ENCODE measurements at places on chromosomes 12 and 14.
A peak's percentile ranks its signal among the peaks of the same experiment; 100 is the strongest.

GRCh38 chr12:59834659-59835474 is 239.0 kb downstream of the SLC16A7 start:
- H3K4me3 ChIP-seq: no peak overlapping the region
- H3K36me3 ChIP-seq: no peaks in the 10 kb centered on the region
- H3K27me3 ChIP-seq: no peaks in the 10 kb centered on the region

DNA sequence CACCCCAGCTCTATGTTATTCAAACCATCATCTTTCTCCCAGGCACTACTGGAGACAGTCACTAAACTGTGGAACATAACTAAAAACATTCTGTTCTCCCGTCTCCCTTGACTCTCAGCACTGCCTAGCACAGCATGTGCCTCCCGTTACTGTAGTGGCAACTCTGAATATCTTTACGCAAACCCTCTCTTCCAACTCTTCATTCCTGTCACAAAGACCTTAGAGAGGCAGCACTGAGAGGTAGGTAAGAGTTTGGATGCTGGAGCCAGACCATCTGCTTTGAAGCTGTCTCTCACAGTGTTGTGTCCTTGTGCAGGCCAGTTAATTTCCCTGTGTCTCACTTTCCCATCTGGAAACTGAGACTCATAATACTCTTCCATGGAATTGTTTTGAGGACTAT is 108.1 kb downstream of the DIP2B start:
- no peaks in the 10 kb centered on the region for H3K27me3 ChIP-seq
- peaks cover 8% of the 10 kb centered on the region for H3K36me3 ChIP-seq
- H3K4me3 ChIP-seq: no peak overlapping the region

DNA sequence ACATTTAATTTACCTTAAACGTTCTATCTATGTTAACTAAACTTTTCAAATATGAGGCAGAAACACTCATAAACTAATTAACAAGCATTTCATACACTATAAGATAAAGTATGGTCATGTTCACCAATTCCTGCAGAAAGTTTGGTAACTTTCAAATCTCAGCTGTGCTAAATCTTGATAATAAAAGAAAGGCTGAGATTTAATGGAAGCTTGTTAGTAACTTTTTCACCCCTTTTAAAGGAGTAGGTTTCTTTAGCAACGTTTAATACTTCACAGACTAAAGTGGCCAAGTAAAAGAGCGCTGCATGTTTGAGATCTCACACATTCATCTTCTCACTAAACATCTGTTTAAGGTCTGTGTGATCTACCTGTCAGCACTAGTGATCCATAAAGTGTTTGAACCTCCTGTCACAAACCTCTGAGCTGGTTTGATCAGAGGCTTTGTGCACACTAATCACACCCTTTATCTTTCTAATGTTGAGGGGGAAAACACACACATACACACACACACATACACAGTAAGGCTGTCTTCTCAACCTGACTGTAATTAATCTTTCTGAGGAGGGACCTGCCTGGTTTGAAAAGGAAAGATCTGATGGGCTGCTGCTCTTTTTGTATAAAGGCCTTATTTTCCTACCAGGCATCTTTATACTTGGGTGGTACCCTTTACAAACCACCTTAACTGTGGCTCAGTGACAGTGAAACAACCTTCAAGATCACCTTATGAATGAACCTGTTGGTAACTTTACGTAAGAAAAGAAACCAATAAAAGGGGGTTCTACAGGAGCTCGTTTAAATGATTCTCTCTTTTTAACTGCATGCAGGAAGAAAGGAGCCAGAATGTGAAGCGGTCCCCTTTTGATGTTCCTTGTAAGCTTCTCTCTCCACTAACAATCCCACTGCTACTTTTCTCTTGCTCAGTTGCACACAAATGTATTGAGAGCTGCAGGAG is 244.2 kb downstream of the SOX5 start:
- no peak overlapping the region for H3K4me3 ChIP-seq
- H3K4me1 ChIP-seq: no peaks in the 10 kb centered on the region
- no peak overlapping the region for H3K27ac ChIP-seq
- no peaks in the 10 kb centered on the region for H3K36me3 ChIP-seq
- no peaks in the 10 kb centered on the region for H3K27me3 ChIP-seq

GRCh38 chr12:101407049-101407435 is 530 bp downstream of the ARL1 start:
- peaks cover 9% of the 10 kb centered on the region for H3K4me1 ChIP-seq
- no peaks in the 10 kb centered on the region for H3K36me3 ChIP-seq
- no peak for DNase-seq
- H3K4me3 ChIP-seq: peak overlapping the region; percentile 95
- peak overlapping the region; percentile 91 for H3K27ac ChIP-seq

DNA sequence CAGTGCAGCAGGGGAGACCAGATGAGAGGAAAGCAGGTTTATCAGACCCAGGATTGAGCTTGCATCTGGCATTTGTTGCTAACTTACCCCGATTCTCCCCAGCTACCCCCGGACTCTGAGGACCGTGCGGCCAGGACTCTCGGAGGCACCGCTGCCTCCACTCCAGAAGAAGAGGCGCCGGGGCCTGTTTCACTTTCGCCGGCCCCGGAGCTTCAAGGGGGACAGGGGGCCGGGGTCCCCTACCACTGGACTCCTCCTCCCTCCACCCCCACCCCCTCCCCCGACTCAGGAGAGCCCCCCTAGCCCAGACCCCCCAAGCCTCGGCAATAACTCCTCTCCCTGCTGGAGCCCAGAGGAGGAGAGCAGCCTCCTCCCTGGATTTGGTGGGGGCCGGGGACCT is 6.5 kb upstream of the CPNE6 start:
- no peaks in the 10 kb centered on the region for H3K4me1 ChIP-seq
- no peak for DNase-seq
- no peaks in the 10 kb centered on the region for H3K27me3 ChIP-seq
- no peak overlapping the region for H3K27ac ChIP-seq
- no peaks in the 10 kb centered on the region for H3K36me3 ChIP-seq

DNA sequence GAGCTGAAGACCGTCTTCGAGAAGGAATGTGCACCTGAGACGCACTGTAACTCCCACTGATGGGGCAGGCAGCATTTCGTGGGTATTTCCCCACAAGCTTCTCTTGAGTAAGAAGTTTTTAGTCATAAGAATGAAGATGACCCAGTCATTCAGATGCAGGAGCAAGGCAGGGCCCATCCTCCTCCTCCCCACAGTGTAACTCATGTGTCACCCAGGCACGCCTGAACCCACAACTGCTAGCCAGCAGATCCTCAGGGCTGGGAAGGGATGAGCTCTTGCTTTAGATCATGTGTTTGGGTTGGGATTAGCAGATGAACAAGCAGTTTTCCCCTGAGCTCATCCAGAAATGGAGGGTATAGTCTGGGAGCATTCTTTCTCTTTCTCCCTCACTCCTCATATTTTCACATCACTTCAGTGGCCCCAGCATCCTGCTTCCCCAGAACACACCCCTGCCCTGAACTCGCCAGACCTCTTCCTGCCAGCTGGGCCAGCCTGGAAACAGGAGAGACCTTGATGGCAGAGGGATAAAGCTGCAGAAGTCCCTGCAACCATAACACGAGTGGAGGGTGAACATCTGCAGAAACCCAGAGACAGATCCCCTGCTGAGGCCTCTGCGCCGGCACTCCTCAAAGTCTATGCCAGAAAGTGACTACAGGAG is 73.3 kb downstream of the B4GALNT3 start:
- no peaks in the 10 kb centered on the region for H3K27me3 ChIP-seq
- no peaks in the 10 kb centered on the region for H3K36me3 ChIP-seq
- H3K4me3 ChIP-seq: no peak overlapping the region
- DNase-seq: no peak

GRCh38 chr12:95130096-95130495 is 56.7 kb upstream of the NR2C1 start:
- no peak overlapping the region for H3K27ac ChIP-seq
- H3K36me3 ChIP-seq: no peaks in the 10 kb centered on the region
- H3K4me1 ChIP-seq: no peaks in the 10 kb centered on the region
- H3K27me3 ChIP-seq: no peaks in the 10 kb centered on the region
- H3K4me3 ChIP-seq: no peak overlapping the region

GRCh38 chr12:128800606-128801005 is 23.2 kb downstream of the SLC15A4 start:
- DNase-seq: no peak
- no peak overlapping the region for H3K27ac ChIP-seq
- no peaks in the 10 kb centered on the region for H3K27me3 ChIP-seq
- H3K4me3 ChIP-seq: no peak overlapping the region

DNA sequence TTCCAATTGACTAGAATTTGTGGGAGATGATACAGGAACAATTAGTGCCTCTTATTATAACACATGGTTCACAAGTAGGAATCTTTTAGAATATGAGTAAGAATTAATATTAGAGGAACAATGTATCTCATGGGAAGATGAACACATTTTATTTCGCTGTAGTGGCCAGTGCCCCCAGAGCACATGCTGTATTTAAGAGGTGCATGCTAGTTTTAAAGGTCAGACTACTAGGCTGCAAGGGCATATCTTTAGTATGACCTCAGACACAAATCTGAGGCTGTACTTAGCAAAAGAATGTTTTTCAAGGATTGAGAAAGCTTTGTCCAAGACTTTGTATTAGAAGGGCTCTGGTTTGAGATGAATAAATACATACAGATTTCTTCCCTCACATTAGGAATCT is 586.9 kb downstream of the CCER1 start:
- no peak overlapping the region for H3K4me3 ChIP-seq
- H3K27me3 ChIP-seq: no peaks in the 10 kb centered on the region
- H3K36me3 ChIP-seq: no peaks in the 10 kb centered on the region
- DNase-seq: no peak
- H3K27ac ChIP-seq: no peak overlapping the region

DNA sequence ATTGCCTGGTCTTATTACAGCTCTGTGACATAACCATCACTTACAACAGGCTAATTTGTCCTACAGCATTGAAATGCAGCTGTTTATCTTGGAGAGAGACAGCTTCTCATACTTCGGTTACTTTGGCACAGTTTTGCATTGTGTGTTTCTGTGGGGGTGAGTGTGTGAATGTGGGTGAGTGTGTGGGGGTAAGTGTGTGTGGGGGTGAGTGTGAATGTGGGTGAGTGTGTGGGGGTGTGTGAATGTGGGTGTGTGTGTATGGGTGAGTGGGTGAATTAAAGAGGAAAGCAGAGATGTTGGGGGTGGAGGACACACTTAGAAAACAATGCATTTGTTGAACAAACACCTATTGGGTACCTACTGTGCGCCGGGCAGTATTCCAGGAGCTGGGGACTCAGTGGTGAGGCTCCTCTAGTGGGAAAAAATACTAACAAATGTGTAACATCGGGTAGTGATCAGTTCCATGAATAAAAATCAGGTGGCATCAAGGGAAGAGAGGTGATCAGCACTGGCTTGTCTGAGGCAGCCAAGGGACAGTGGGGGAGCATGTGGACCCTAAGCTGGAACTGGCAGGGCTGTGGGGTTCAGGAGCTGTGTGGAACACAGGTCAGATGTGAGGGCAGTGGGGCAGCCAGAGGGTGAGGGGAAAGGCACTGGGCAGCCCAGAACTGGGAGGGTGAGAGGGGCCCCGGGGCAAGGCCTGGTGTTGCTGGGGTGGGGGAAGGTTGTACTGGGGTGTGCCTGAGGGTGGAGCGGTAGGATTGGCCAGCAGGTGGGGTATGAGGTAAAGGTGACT is 44.1 kb upstream of the AMN start:
- H3K27ac ChIP-seq: peak overlapping the region; percentile 32
- peak; percentile 35 for DNase-seq
- H3K36me3 ChIP-seq: peaks cover 79% of the 10 kb centered on the region
- H3K4me3 ChIP-seq: no peak overlapping the region

DNA sequence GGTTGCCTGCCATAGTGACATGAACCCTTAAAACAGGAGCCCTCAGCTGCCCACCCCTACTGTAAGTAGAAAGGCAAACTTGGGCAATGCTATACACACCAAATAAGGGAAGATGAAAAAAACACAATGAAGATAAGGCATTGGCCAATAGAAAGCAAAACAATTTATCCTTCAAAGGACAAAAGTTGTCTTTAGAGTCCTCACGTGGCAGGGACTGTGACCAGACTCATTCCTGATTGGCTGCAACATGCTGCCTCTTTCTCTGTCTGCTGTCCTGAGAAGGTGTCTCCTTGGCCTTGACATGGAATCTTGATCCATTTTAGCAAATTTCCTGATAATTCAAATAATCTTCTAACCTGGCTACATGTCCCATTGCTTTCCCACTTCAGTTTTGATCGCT is 131.9 kb downstream of the GPR135 start:
- no peaks in the 10 kb centered on the region for H3K27me3 ChIP-seq
- no peak overlapping the region for H3K4me3 ChIP-seq
- H3K4me1 ChIP-seq: no peaks in the 10 kb centered on the region
- DNase-seq: no peak

GRCh38 chr12:104648756-104649155 is 192.0 kb downstream of the CHST11 start:
- DNase-seq: no peak
- H3K27ac ChIP-seq: no peak overlapping the region
- H3K4me3 ChIP-seq: no peak overlapping the region
- no peaks in the 10 kb centered on the region for H3K27me3 ChIP-seq

DNA sequence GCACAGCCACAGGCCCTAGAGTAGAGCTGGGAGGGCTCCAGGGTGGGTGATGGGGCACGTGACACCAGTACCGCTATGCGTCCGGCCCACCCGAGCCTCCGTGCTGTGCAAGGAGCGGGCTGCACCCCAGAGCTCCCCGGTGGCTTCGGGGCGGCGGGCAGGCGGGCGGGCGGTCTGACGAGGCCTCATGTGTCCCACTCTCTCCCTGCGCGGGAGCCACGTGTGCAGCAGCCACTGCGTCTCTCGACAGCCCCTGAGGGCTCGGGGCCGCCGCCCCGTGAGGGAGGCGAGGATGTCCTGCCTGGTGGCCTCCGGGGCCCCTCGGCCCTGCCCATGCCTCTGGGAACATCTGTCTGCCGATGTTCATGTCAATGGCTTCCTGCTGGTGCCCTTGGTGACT is 51.2 kb upstream of the FBRSL1 start:
- no peak for DNase-seq
- peaks cover 4% of the 10 kb centered on the region for H3K27me3 ChIP-seq
- H3K4me1 ChIP-seq: peaks cover 48% of the 10 kb centered on the region
- no peaks in the 10 kb centered on the region for H3K36me3 ChIP-seq
- peak overlapping the region; percentile 72 for H3K27ac ChIP-seq
- H3K4me3 ChIP-seq: no peak overlapping the region

DNA sequence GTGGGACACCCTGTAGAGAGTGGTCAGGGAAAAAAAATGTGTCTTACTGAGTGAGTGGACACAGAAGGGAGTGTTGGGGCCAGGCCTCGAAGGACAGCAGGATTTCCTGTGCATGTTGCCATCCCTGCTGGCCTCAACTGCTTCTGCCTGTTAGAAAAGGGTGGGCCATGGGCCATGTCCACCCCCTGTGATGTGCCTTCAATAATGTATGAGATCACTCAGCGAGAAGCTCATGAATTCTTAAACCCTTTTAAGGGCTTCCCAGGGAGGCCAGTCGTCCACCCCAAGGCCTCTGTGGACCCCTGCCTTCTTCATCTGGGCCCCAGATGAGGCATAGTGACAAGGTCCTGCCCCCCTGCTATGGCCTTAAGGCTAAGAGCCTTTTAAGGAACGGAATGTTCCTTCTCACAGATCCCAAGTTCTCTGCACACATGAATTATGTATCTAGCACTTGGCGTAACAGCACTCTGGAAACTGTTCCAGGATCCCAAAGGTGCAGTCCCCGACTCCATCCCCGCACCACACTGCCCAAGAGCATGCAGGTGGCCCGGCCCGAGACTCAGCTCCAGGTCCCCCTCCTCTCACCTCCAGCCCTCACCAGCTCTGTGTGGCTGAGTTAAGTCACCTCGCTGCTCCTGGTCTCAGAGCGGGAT is 8.9 kb upstream of the C14orf132 start:
- no peak overlapping the region for H3K4me3 ChIP-seq
- H3K27ac ChIP-seq: no peak overlapping the region
- H3K4me1 ChIP-seq: no peaks in the 10 kb centered on the region
- peaks cover 5% of the 10 kb centered on the region for H3K27me3 ChIP-seq

- no peaks in the 10 kb centered on the region for H3K27me3 ChIP-seq
- peak; percentile 89 for DNase-seq
- H3K27ac ChIP-seq: peak overlapping the region; percentile 95
Observed at GRCh38 chr12:103441437-103442181, 54.2 kb downstream of the C12orf42 start.

All from B cell (primary cell).